ENCODE measurements at places on chromosomes 2 and 18.
A peak's percentile ranks its signal among the peaks of the same experiment; 100 is the strongest.

- no peak for DNase-seq
These were observed 14.7 kb upstream of the SP3 start for GRCh38 chr2:173979751-173980351.

GRCh38 chr2:15560140-15560987, 770 bp downstream of the NBAS start:
- DNase-seq, result no peak

- DNase-seq, result no peak
These were observed 31.2 kb upstream of the ROCK2 start for GRCh38 chr2:11375689-11376027.

DNA sequence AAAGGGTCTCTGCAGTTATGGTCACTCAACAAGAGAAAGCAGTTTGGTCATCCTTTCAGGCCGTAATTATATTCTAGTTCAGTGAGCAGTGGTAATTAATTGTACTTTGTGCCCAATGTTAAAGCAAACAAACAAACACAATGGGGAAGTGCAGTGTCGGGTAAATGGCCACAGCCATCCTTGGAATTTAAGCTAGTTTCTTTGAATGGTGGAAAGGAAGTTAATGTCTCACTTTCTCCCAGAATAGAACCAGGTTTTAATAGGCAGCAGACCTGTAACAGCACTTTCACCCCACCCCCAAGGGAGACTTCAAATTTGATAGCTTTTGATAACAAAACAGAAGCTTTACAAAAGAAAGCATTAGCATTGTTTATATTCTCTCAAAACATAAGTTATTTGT, 20.0 kb upstream of the ITGAV start:
- no peak for DNase-seq

- DNase-seq, result peak; percentile 92
These were observed 1.0 kb downstream of the RTN4 start for GRCh38 chr2:55049043-55049820.

DNA sequence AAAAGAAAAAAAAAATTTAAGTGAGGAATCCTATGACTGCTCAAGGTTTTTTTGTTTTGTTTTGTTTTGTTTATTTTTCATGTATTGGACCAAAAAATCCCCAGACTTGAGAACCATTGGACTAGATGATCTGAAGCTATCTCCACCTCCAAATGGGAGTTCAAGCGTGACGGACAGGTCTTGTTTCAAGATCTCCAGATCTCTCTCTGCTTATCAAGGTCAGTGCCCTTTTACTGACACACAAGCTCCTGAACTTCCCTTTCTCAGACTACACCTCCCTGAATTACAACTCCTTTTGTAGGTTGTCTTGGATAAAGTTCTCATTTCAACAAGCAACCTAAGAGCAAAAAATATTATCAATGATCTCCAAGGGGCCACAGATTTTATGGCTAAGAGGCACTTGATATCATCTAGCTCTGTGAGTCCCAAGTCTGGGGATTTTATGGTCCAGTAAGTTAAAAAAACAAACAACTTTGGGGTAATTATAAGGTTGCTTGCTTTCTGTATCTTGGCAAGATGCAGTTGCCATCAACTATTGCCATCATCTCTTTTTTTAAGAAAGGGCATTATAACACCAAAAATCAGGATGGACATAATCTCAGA, 396.0 kb upstream of the ATP5MC3 start:
- DNase-seq, result no peak

DNA sequence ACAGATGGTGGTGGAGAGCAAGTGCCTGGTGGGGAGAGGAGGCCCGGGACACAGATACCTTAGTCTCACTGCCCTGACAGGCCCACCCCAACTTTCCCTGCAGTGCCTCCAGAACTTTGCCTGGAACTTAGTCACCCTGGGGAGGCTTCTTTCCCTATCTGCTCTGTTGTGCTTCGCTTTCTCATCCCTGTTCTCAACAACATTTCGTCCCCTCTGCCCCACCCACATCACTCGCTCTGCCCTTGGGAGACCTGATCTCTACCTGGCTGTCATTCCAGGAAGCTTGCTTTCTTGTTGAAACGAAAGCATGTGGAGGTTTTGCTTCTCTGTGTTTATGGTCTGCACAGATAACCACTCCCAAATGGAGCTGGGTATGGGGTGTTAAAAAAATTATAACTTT, 93.8 kb downstream of the PRKCE start:
- no peak for DNase-seq

GRCh38 chr2:236309669-236310029, 45.4 kb upstream of the ASB18 start:
- DNase-seq, result no peak

- no peak for DNase-seq
These were observed 68.7 kb upstream of the LYPD6 start for GRCh38 chr2:149261692-149262091.

DNA sequence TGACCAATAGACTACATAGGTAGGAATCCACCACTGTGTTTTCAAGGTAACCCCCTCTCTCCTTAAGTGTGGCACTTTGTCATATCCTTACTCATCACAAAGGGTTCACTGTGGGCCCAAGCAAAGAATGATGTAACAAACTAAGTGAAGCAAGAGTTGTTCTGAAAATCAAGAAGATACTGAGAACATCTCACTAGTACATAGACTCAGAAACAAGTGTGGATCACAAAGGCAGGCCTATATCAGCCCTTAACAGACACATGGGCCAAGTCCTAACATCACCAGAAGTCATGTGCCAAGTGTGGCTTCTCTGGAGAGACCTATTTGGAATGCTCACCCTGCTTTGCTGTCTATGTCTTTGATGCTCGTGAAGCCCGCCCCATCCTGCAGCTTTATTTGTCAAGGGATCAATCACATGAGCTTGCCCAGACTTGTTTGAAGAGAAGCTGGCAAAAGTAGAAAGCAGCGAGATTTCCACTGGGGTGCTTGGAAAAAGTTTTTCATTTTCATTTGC, 131.2 kb upstream of the TTC39C start:
- no peak for DNase-seq

DNA sequence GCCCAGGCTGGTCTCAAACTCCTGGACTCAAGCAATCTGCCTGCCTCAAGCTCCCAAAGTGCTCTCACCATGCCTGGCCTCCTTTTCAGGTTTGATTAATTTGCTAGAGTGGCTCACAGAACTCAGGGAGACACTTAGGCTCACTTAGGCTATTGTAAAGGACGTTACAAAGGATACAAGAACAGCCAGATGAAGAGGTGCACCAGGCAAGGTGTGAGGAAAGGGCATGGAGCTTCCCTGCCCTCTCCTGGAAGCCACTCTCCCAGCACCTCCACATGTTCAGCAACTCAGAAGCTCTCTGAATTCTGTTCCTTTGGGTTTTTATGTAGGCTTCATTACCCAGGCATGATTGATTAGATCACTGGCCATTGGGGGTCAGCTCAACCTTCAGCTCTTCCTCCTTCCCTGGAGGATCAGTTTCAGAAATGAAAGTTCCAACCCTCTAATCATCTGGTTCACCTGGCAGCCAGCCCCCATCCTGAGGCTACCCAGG, 78.7 kb upstream of the RGPD5 start:
- DNase-seq, result no peak

- DNase-seq, result no peak
These were observed 25.9 kb downstream of the SMAD7 start for GRCh38 chr18:48924630-48925490.

GRCh38 chr2:20400787-20401488, 45.9 kb upstream of the RHOB start:
- DNase-seq, result peak; percentile 57

DNA sequence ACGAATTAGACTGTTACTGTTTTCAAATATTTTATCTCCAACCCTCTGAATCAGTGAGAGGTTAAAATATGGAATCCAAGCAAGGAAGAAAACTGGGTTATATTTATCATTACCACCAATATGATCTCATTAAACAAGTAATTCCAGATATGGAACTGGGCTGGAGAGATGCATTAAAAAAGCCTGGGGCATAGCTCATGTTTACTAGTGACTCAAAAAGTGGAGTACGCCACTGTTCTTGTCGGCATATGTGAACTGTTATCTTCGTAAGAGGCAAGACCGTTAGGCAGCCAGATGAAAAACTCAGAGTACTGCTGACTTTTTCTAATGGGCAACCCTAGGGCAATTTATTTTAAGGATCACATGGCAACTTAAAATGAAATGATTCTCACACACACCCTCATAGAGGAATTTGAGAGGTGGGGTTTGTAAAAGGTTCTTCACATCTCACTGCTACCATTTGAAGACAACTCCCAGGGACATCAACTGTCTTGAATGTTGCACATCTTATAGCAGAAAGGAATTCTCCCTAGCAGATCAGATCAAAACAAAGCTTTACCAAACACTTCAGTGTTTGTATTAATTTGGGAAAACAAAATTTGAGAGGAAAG, 105.2 kb upstream of the TFCP2L1 start:
- DNase-seq, result no peak

GRCh38 chr2:7811073-7811472, 870.8 kb upstream of the ID2 start:
- DNase-seq, result no peak

- DNase-seq, result no peak
These were observed 54.9 kb downstream of the EPHA4 start for GRCh38 chr2:221517146-221517695.

GRCh38 chr2:188403676-188404075, 112.0 kb downstream of the GULP1 start:
- no peak for DNase-seq

DNA sequence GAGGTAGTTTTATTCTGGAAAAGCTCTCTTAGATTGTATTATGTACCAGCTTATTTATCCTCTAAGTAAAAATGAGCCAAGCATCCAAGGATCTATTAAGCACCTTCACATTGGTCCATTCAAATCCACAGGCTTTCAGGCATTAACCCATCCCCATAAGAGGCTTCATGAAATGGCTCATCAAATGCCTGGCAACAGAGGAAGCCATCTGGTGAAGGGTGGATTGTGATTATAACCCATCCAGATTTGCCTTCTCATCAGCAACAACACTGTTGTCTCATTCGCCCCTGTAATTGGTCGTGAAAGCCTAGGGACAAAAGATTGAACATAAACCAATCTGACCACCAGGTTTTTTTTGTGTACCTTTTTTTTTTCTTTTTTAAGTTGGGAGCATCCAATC, 134.3 kb upstream of the TACR1 start:
- DNase-seq, result no peak

DNA sequence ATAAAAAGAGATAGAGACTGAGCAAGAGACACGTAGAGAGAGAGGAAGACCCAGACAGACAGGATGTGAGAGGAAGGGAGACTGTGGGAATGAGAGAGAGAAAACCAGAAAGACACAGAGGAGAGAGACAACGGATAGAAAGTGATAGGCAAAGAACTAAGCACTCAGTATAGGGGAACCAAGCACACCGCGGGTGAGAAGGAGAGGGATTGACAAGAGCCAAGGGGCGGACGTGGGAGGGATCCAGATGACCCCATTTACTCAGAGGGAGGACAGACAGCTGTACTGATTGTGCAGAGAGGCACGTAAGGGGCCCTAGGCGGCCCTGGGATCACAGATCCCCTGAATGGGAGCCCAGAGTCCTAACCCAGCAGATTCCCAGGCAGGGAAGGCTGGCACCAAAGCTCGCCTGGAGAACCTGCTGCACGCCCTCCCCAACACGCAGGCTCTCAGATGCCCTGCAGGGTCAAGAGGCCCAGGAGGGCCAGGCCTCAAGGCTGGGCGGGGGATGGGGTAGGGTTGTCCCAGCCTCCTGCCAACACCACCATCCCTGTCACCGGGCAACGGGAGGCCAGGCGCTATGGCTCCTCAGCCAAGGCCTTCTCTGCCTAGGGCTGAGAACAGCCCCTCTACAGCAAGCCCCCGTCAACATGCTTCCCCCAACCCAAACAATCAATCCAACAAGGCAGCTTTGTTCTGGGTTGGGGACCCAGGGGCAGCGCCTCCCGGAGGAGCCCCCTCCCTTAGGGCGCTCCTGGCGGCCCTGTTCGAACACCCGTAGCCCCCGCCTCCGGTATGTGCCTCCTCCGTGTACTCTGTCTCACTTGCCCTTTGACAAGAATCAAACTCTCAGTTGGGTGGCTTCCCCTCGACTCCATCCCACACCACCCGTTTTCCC, 579 bp downstream of the LOXL3 start:
- no peak for DNase-seq

DNA sequence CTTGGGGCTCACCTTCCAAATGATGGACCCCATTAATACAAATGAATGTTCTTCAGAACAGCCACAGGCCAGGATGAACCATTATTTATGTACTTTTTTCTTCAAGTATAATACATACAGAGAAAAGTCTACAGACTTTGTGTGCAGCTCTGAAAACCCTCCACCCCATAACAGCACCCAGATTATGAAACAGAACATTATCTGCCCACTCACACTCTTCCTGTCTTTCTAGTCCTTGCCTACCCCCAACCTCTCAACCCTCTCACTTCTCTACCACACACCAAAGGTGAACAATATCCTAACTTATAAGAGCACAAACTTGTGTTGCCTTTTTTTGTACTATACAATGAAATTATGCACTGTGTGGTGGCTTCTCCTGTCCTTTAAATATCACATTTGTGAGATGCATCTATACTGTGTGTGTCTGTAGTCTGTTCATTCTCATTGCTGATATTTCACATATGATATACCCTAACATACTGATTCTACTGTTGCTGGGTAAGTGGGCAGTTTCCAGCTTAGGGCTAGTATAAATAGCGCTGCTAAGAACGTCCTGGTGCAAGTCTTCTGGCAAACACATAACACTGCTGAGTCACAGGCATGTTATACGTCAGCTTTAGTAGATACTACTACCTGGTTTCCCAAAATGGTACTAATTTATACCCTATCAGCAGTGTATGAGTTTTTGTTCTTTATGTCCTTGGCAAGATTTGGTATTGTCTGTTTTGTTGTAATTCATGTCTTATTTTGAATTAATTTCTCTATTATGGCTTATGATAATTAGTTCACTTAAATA, 1.0 kb upstream of the NPHP1 start:
- no peak for DNase-seq

- no peak for DNase-seq
These were observed 472.6 kb upstream of the CELF4 start for GRCh38 chr18:38038242-38038641.

- no peak for DNase-seq
These were observed at the start of gene RESP18 for GRCh38 chr2:219332542-219332941. TSS of gene RESP18 (minus strand) at chr2:219332744.

DNA sequence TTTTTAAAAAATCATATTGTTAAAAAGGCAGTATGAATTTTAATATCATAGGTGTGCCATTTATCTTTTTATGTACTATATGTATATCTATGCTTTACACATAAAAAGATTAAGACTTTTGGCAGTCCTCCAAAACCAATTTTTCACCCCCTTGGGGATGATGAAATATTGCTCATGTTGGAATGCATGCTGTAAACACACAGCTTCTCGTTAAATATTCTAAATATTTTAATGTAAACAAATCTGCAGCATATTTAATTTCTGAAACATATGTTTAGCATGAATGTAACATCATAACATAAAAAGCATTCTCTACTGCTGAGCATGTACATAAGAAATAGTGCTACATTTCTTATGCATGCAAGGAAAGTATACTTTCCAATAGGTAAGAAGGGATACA, 484.3 kb upstream of the LRATD1 start:
- no peak for DNase-seq

DNA sequence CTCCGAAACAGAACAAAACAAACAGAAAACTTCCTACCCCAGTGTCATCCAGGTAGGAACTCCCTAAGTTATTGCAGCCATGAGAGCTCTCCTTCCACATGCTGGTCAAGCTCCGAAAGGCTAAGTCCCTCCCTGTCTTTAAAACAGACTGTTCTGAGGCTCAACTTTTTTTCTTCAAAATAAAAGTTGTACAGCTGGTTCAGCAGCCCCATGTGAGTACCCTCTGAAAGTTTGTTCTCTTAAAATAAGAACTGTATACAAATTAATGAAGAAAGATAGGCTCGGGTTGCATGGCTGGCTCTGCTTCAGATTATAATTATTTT, at the start of gene PDE1A:
Gene PDE1A (minus strand): TSS at position 119 of the 323 bp plus-strand sequence.
- no peak for DNase-seq
